ENCODE measurements at places on chromosomes 1 and 21.

DNA sequence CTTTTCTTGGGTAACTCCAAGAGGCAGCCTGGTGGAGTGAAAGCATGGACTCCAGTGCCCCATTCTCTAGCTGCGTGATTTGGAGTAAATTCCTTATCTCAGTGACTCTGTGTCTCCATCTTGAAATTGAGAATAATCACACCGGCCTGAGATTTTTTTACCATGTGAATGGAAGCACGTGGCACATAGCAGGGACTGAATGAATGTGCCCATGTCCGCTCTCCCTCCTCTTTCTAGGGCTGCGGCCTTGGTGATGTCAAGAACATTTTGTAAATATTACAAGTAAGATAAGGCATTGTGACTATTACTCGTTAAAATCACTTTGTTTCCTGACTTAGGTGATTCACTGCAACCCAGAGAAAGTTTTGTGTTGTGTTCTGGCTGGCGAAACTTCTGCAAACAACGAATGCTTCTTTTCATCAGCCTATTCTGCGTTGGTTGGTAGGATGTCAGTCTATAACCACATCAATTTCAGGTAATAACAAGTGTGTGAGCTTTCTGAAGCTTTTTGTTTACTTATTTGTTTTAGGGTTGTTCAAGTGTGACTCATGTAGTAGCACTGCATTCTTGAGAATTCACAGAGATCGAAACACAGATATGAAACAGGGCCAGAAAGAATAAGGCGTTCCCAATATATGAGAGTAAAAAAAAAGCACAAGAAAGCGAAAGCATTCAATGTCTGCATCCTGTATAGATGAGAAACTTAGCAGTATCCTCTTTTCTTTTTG, 135.7 kb upstream of the SLC45A1 start:
- no peak for DNase-seq

- DNase-seq: no peak
Measured at GRCh38 chr1:41862384-41863221, 56.1 kb downstream of the HIVEP3 start.

DNA sequence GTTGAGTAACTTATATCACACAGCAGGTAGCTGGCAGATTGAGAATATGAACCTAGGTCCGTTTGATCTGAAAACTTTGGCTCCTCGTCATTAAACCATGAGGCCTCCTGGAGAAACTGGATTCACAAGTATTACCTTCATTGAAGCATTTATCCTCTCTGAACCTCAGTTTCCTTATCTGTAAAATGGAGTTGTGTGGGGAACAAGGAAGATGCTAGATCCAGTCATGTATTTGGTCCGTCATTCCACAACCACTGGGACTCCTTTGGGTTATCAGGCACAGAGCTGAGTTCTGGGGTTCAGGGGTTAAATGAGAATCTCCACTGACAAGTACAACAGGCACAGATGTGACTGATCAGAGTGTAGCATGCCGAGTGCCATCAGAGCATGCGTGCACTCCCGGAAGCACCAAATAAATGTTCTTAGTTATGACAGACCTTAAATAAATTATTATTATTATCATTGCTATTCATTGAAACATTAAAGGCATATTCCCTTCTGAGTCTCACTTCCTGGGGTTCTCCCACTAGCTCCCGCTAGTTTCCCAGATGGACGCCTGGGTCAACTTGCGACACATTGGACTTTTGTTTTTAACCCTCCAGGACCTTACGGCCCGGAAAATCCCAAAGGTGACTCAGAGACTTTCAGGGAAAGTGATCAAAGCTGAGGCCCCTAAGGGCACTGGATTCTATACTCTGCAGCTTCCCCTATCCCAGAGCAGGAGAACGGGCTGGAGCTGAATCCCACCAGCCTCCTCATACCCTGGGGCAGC, 130.6 kb downstream of the PLPP3 start:
- no peak for DNase-seq

- DNase-seq: no peak
Measured at GRCh38 chr1:154407198-154408091, 2.3 kb downstream of the IL6R start.

DNA sequence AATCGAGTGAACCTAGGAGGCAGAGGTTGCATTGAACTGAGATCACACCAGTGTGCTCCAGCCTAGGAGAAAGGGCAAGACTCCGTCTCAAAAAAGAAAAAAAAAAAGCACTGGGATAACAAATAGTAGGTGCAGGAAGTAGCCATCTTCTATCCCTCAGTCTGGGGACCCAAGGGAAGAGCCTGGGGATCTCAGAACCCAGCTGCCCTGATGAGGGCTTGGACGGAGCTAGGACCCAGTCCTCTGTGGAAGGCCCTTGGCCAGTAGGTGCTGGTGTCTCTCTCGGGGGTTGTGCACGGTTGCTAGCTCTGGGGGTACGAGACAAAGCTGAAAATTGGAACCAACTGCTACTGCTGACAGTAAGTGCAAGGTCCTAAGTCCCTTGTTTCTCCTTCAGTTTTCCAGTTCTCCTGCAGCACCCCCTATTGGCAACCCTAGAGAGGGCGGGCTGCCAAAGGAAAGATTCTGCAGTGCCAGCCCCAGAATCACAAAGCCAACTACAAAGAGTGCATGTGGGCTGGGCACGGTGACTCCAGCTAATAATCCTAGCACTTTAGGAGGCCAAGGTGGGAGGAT, 57.6 kb upstream of the KIF1B start:
- no peak for DNase-seq

- no peak for DNase-seq
Measured at GRCh38 chr1:27445177-27445936, 44.6 kb downstream of the WASF2 start.

DNA sequence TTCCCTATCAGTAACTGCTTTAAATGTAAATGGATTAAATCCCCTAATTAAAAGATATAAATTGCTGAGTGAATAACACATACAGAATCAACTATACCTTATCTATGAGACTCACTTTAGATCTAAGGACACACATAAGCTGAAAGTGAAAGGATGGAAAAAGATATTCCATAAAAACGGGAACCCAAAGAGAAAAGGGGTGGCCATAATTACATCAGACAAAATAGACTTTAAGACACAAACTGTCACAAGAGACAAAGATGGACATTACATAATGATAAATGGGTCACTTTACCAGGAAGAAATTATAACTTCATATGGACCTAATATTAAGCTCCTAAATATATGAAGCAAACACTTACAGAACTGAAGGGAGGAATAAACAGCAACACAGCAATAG, 59.2 kb downstream of the SLC25A24 start:
- no peak for DNase-seq

- DNase-seq: no peak
Measured at GRCh38 chr1:154714638-154715037, 106.7 kb upstream of the ADAR start.

DNA sequence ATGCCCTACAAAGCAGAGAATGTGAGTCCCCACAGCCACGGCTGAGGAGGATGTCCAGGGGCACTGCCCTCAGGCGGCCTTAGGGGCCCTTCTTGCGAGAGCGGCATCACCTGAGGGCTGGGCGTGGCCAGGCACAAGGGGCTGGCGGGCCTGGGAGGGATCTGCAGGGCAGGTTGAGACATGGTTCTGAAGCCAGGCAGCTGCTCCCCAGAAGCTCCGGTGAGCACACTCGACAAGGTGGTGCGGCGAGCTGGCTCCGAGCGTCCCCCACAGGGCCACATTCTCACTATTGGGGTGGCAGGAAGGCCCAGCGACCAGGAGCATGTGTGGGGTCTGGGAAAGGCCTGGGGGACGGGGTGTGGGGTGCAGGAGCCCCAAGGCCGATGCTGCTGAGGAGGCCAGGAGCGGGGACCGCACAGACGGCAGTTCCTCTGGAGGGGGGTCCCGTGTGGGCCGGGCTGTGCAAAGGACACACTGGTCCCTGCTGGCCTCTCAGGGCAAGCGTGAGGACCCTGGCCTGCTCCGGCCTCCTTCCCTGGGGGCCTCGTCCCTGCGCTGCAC, 47.2 kb downstream of the MORN1 start:
- DNase-seq: no peak

- no peak for DNase-seq
Measured at GRCh38 chr1:65658122-65658521, 134.6 kb upstream of the PDE4B start.

DNA sequence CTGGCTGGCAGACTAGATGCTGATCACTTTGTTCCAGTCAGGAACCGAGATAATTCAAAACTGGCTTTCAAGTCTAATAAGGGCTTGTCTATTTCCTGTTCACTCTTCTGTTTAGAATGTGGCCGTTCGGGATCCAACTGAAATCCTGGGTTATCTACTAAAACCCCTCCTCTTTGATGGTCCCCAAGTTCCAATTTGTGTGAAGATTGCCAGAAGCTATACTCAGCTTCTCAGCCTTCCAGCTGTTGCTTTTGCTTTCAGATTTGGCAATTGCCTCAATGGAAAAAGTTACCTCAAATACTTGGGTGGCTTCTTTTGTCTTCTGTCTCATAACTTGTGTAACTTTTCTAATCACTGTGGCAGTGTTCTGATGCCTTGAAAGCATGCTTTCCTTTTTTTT, 43.7 kb downstream of the BTBD8 start:
- DNase-seq: no peak

GRCh38 chr1:91226741-91227140, 177.9 kb downstream of the HFM1 start:
- no peak for DNase-seq

GRCh38 chr1:4962836-4963235, 308.4 kb downstream of the AJAP1 start:
- no peak for DNase-seq

DNA sequence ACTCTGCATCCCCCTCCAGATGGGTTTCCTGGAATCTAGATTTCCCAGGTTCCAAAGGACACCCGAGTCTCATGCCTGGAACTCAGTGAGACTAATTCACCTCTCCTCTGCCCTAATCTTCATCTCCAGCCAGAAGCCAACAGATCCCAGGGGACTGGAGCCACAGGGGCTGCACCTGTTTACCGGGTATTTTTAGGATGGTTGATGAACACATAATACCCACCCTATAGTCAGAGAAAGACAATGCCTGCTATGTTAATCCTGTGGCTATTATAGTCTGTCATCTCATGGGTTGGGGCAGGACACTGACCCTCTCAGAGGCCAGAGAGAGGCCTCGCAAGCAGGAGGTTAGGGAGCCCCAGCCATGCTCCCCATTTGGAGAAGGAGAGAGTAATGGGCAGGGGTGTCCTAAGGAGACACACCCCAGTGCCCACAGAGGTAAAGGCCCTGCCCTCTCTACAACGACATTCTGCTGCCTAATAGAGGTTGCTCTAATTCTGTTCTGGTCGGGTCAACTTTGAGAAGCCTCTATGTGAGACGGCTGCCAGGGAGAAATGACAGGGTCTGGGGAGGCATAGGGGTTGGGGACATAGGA, 1.0 kb upstream of the TNNI1 start:
- DNase-seq: no peak

DNA sequence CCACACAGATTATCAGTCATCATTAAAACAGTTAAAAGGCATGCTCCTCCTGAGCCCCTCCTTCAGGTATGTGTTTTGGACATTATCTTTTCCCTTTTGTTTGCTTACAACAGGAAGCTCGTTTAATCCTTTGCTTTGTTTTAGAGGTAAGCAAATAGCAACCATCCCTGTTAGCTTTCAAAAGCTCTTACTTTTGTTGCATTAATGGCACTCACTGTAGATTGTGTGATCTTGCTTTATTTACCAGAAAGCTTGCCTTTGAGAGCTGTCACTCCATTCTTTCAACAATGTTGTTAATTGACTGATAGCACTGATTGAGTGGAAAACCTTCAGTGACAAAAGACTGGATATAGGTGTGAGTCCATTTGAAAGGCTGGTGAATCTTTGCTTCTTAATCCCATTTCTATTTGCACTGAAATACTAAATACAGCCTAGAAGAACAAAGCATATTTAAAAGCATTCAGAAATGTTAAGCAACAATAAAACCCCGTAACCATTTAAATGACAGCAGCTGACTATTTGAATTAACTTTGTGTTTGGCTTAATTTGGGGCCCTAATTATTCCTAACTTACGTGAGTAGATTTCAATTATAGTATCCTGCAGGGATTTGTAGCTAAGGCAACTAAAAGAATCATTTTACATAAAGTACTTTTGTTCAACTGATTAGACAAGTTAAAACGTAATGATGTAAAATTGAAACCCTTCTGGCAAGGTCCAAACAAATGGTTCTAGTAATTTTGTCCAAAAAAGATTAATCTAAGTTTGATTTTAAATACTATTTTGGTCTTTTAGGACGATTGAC, 48.3 kb downstream of the ADGRL2 start:
- no peak for DNase-seq

DNA sequence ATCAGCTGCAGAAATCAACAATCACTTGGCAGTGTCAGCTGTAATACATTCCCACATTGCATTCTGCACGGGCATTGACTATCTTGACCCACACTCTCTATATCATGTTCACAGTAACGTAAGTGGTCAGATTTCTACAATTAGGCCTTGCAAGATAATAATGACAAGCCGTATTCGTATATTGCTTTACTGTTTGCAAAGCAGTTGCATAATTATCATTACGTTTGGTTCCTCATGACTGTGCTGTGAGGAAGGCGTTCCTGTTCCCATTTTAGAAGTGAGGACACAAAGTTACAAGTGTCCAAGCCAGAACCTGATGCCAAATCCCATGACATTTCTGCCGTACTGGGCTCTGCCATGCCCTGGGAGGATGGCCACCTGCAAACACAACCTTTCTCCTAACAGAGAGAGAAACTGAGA, 53.5 kb upstream of the TARBP1 start:
- no peak for DNase-seq

DNA sequence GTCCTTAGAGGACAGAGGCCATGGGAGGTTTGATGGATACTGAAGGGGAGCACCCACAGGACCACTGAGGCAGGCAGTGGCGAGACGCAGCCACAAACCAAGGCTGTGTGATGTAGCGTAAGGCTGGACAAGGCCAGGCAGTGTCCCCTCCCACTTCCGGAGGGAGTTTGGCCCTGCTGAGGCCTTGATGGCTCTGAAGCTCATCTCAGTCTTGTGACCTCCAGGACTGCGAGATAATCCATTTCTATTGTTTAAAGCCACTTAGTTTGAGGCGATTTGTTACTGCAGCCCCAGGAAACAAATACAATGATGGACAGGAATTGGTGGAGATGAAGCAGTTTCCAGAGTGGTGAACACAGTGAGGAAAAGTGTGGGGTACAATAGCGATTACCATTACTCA, 15.3 kb downstream of the PIGP start:
- DNase-seq: no peak

GRCh38 chr1:63827411-63828321, 53.8 kb downstream of the ROR1 start:
- no peak for DNase-seq

- no peak for DNase-seq
Measured at GRCh38 chr1:115280064-115280463, 58.0 kb downstream of the NGF start.

- no peak for DNase-seq
Measured at GRCh38 chr1:111846842-111847241, 91.1 kb downstream of the DDX20 start.

DNA sequence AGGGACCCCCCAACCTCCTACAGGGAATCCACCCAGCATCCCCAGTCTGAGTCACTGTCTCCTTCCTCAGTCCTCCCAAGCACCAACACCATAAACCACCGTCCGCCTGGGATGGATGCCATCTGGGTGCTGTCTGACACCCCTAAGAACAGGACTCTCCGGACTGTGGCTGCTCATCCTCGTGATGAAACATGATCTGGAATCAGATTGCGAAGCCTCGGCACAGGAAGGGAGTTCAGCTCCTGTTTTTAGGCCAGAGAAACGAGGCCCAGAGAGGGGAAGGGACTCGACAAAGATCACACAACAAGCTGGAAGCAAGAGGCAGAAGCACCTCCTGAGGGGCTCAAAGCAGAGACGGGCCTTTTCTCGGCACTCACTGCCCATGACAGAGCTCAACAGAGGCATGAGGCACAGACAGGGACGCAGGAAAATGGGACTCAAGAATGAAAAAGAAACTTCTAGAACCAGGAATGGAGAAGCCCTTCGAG, 8.4 kb downstream of the KCNN3 start:
- DNase-seq: no peak

Measured in activated T-helper 1 cell treated with Interleukin-2 at 50 U/mL for 16 hours (primary cell).